ENCODE measurements at places on chromosomes 16 and 17.

GRCh38 chr17:16961792-16962191 is 10.1 kb downstream of the TNFRSF13B start:
- DNase-seq = no peak

DNA sequence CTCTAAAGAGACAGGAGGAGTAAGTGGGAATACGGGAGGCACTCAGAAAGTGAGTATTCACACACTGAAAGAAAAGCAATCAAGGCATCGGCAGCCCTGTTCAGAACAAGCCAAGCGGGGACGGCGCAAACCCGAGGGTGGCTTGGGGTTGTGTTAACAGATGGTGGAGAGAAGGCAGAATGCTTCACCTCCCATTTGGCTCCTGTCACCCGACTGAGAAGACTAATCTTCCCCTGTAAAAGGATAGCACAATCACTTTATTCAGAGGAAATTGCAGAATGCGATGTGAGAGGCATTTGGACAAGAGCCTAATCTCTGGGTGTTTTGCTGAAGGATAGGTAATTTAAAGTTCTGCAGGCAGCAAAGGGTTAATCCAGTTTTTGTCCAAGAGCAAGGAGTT is 119.3 kb upstream of the WSCD1 start:
- peak; percentile 7 for DNase-seq

DNA sequence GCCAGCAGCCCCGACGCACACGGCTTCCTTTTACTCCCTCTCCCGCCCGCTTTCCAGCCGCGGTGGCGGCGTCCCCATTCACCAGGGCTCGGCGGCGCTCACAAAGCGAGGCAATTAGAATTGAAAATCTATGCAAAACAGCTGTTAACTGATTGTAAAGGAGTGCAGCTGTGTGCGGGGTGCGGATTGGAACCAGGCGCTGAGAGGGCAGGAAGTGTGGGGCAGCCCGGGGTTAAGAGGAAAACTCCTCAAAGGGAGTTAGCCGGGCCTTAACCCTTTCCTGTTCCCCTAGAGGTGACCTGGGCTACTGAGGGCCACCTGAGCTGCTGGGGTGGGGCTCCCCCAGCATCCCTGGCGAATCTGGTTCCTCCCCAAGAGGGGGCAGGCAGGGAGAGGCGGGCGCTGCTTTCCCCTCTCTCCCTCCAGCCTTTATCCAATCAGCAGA is 5.8 kb upstream of the GSE1 start:
- peak; percentile 78 for DNase-seq

GRCh38 chr17:71488851-71489250 is 632.0 kb upstream of the SOX9 start:
- no peak for DNase-seq

- DNase-seq = no peak
Measured at GRCh38 chr17:5888811-5889210, 181.4 kb upstream of the WSCD1 start.

GRCh38 chr17:59688496-59688895 is 18.7 kb downstream of the PTRH2 start:
- DNase-seq = no peak

DNA sequence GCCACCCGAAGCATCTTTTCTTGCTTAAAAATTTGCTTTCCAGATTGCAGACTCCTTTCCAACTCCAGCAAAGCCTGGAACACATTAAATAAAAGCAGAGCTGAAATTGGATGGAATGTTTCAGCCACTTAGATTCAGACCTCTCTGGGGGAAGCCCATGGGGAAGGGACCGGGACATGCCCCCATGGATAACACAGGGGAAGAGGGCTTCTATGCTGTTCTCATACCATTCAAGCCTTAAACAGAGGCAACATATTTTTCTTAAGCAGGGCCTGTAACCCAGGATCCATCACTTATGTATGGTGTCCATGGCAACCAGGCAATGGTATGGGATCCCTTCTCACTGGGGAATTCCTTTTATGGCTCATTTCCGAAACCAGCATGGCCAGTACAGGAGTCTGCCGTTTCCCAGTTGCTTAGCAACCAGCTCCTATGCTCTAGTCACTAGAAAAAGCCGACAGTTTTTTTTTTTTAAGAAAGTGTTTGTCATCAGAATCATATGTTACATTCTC is 62.0 kb upstream of the MARCHF10 start:
- DNase-seq = peak; percentile 91

GRCh38 chr16:71746442-71747046 is 22.0 kb upstream of the PHLPP2 start:
- DNase-seq = peak; percentile 60

GRCh38 chr17:38741921-38742410 is 6.2 kb downstream of the PCGF2 start:
- DNase-seq = no peak
